ENCODE measurements at places on chromosomes 5 and 9. TPM values are rescaled to one million over a fixed set of nuclear protein-coding genes. Genes with fewer than 3 reads are reported as not detected.
A peak's percentile ranks its signal among the peaks of the same experiment; 100 is the strongest.

- peaks cover 4% of the 10 kb centered on the region for H3K27me3 ChIP-seq
- no peak overlapping the region for H3K4me3 ChIP-seq
- H3K36me3 ChIP-seq: no peaks in the 10 kb centered on the region
- H3K27ac ChIP-seq: no peak overlapping the region
- H3K4me1 ChIP-seq: no peaks in the 10 kb centered on the region
- DNase-seq: no peak
These were observed 192.1 kb downstream of the TSSK1B start for GRCh38 chr5:113242481-113243348.

GRCh38 chr9:20599195-20599594 is 23.1 kb downstream of the MLLT3 start:
- H3K27ac ChIP-seq: no peak overlapping the region
- H3K4me1 ChIP-seq: peaks cover 28% of the 10 kb centered on the region
- no peak overlapping the region for H3K4me3 ChIP-seq

FOXI1 gene
- total RNA-seq: not detected

DNA sequence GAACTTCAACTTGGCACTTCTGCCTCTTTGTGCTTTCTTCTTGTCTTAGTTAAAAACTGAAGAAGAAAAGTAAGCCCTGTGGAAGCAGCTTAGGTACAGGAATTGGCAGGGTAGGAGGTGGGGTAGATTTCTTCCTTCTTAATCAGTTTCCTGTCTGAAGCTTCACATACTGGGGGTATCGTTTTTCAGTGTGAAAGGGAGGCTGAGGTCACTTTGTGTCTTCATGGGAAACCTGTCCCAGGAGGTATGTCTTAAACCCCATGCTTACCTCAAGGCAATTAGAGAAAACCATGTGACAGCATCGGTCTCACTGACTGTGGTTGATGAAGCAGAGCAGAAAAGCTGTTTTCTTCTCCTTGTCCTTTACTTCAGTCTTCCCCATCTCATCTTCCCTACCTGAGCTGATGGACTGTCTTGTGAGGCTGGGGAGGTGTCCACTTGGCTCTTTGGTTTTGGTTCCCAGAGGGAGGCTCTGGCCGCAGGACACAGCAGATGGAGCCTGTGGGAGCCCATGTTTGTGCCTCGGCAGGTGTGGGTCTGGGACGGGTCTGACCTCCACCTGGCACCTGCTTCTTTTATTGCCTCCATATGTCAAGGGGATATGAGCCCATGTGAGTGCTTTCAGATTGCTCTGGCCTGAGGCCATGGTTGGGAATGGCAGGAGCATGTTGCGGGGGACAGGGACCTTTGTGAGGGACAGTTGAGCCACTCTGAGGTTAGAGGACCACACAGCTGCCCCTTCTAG is 47.0 kb downstream of the SH3GL2 start:
- no peak overlapping the region for H3K27ac ChIP-seq
- H3K36me3 ChIP-seq: no peaks in the 10 kb centered on the region
- H3K4me1 ChIP-seq: no peaks in the 10 kb centered on the region
- no peaks in the 10 kb centered on the region for H3K27me3 ChIP-seq
- H3K4me3 ChIP-seq: no peak overlapping the region
- DNase-seq: no peak

TRAF1 gene
- 322 TPM for total RNA-seq

DNA sequence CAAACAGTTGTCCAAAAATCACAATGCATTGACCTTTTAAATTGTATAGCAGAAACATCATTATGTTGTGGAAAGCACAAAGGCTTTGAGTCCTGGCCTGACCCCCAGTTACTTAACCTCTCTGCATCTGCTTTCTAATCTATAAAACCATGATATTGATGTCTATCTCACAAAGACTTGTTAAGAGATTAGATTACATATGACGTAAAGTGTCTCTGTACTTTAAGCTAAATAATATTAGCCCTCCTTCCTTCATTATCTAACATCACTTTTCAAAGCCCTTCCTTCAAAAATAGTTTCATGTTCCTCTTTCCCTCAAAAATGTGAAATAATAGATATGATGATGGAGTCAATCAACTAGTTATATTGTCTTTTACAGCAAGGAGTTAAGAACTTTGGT is 3.4 kb downstream of the ADAMTS6 start:
- no peaks in the 10 kb centered on the region for H3K36me3 ChIP-seq
- no peak overlapping the region for H3K27ac ChIP-seq
- no peak overlapping the region for H3K4me3 ChIP-seq
- H3K27me3 ChIP-seq: no peaks in the 10 kb centered on the region
- DNase-seq: no peak

ANKRD31 gene
- total RNA-seq: 0.66 TPM

GRCh38 chr5:120014535-120014934 is 385.2 kb downstream of the FAM170A start:
- no peaks in the 10 kb centered on the region for H3K4me1 ChIP-seq
- H3K27ac ChIP-seq: no peak overlapping the region
- DNase-seq: no peak

DNA sequence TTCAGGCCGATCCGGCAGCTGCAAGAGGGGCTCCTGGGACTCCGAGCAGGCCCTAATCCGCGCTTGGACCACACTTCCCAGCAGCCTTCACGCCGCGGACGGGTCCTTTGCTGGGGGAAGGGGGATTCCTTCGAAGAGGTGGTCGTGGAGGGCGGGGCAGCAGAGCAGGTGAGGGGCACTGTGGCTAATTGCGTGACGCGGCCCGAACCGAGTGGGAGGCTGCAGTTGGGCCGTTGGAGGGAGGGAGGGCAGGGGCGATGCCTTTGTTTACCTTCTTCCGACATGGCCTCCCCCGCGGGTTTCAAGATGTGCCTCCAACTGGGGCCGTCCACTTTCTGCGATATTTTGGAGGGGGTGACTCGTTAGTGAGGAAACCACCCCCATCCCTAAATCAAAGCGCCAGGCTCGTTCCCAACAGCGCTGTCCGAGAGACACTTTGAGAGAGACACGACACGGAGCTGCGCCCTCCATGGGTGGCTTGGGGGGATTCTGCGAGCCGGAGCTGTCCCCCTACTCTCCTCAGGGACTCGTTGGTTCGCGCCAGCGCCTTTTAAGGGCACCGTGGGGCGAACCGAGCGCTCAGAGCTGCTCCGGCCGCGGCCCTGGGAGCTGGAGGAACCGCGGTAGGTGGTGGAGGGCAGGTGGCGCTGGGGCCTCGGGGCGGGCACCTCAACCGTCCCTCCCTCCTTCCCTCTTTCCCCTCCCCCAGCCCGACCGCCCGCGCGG is at the start of gene FAM53C:
FAM53C (plus strand) TSS at position 582 of the 726 bp plus-strand sequence. CDS start 3,070 bp downstream, outside the sequence.
- no peaks in the 10 kb centered on the region for H3K27me3 ChIP-seq
- peaks cover 31% of the 10 kb centered on the region for H3K4me1 ChIP-seq
- H3K27ac ChIP-seq: peak within 1 kb of the TSS; percentile 85
- peak within 1 kb of the TSS; percentile 70 for H3K4me3 ChIP-seq
- H3K36me3 ChIP-seq: peaks cover 8% of the 10 kb centered on the region

PLAA gene
- 41.8 TPM for total RNA-seq

DNA sequence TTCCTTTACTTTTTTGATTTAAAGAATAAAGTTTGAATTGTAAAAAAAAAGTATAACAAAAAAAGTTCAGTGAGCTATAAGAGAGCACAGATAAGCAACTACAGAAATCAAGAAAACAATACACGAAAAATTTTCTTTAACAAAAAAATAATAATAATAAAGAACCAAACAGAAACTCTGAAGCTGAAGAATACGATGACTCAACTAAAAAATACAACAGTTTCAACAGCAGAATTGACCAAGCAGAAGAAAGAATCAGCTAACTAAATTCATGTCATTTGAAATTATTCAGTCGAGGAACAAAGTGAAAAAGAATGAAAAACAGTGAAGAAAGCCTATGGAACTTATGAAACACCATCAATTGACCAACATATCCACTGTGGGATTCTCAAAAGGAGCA is 177.7 kb downstream of the NDUFS4 start:
- no peaks in the 10 kb centered on the region for H3K4me1 ChIP-seq
- H3K27ac ChIP-seq: no peak overlapping the region
- no peak for DNase-seq
- no peak overlapping the region for H3K4me3 ChIP-seq

DNA sequence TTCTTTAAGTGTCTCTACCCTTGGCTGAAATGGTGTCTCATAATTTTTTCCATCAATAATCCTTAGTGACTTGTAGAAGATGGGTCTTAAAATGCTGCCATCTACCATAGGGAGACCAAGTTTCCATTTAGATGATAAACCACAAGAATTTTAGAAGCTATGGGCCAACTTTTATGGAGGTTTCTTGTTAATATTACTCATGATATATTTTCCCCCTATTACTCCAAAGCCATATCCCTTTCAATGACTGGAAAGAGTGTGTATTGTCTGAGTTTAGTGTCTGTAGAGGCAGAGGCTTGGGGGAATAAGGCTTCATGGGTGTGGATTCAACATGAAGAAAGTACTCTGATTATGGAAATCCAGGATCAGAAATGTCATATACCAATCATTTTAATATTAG is 507.3 kb upstream of the TNC start:
- H3K27ac ChIP-seq: no peak overlapping the region
- H3K4me3 ChIP-seq: no peak overlapping the region
- no peaks in the 10 kb centered on the region for H3K27me3 ChIP-seq

SLC36A1 gene
- 7.2 TPM for total RNA-seq

RNF180 gene
- total RNA-seq: not detected

PCDHGA3 gene
- not detected for total RNA-seq

- no peak overlapping the region for H3K27ac ChIP-seq
- H3K36me3 ChIP-seq: no peaks in the 10 kb centered on the region
- DNase-seq: no peak
- peaks cover 7% of the 10 kb centered on the region for H3K27me3 ChIP-seq
- H3K4me1 ChIP-seq: peaks cover 13% of the 10 kb centered on the region
These were observed 19.7 kb downstream of the OR2V2 start for GRCh38 chr5:181166812-181167733.

GRCh38 chr5:154756868-154757813 is 2.0 kb downstream of the LARP1 start:
- DNase-seq: peak; percentile 63
- peaks cover 58% of the 10 kb centered on the region for H3K4me1 ChIP-seq
- peak overlapping the region; percentile 85 for H3K4me3 ChIP-seq
- H3K27ac ChIP-seq: peak overlapping the region; percentile 93

DNA sequence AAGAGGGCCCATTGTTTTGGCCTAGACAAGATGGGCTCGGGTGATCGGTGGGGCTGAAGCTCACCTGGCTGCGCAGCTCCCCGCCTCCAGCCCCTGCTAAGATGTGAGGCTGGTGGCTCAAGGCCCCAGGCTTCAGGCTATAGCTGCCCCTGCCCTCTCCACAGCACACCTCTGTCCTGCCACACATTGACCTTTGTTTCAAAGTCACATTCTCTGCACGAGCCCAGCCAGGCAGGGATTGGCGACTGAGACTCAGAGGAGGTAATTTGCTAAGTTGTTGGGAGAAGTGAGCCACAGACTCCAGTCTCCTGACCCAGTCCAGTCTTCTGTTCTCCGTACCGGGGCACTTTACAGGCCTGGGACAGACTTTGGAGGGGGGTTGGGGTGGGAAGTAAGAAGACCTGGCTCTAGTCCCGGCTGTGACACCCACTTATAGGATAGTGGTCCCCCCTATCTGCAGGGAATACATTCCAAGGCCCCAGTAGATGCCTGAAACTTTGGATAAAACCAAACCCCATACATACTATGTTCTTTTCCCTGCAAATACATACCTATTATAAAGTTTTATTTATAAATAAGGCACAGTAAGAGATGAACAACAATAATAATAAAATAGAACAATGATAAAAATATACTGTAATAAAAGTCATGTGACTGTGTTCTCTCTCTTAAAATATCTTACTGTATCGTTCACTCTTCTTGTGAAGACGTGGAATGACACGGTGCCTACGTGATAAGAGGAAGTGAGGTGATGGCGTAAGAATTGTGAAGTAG is 13.3 kb downstream of the PDGFRB start:
- H3K4me1 ChIP-seq: no peaks in the 10 kb centered on the region
- no peaks in the 10 kb centered on the region for H3K36me3 ChIP-seq
- H3K27ac ChIP-seq: no peak overlapping the region
- no peaks in the 10 kb centered on the region for H3K27me3 ChIP-seq
- H3K4me3 ChIP-seq: no peak overlapping the region

CER1 gene
- not detected for total RNA-seq

GRCh38 chr5:1789834-1790471 is 9.7 kb downstream of the MRPL36 start:
- peaks cover 28% of the 10 kb centered on the region for H3K4me1 ChIP-seq
- H3K27me3 ChIP-seq: no peaks in the 10 kb centered on the region
- no peaks in the 10 kb centered on the region for H3K36me3 ChIP-seq
- no peak for DNase-seq
- H3K27ac ChIP-seq: no peak overlapping the region

GRCh38 chr9:19493174-19493811 is 84.5 kb downstream of the ACER2 start:
- H3K27ac ChIP-seq: no peak overlapping the region
- peak overlapping the region; percentile 51 for H3K4me3 ChIP-seq
- DNase-seq: peak; percentile 27
- peaks cover 6% of the 10 kb centered on the region for H3K4me1 ChIP-seq

GRCh38 chr5:115170929-115171510 is 1.3 kb upstream of the TRIM36 start:
- peaks cover 45% of the 10 kb centered on the region for H3K27me3 ChIP-seq
- no peak overlapping the region for H3K27ac ChIP-seq
- peaks cover 19% of the 10 kb centered on the region for H3K4me1 ChIP-seq
- peak overlapping the region; percentile 63 for H3K4me3 ChIP-seq

DNA sequence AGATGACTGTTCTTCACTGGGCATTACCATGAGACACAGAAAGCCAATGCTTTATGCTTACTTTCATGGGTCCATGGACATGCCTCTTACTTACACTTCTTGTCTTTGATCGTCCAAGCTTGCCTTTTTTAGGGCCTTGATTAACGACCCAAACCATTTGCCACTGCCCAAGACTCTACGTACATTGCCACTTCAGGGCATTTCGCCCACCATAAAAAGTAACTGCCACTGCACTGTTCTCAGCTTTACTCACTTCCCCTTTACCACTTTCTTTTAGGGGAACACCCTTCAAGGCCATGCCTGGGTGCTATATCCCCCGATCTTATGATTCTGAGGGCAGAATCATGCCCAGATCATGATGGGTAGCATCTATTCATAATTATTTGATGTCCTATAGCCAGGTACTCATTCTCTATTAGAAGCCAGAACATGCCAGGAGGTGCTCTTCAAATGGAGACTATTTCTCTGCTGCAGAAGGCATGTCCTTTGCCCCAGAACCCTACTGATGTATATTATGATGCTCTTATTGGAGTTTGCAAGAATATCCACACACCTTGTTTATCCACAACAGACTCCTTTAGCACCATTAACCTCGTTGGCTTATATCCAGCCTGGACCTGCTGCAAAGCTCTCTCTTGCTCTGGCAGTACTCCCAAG is 64.1 kb upstream of the RAD23B start:
- no peak for DNase-seq
- no peaks in the 10 kb centered on the region for H3K4me1 ChIP-seq
- no peaks in the 10 kb centered on the region for H3K36me3 ChIP-seq

PHYHD1 gene
- not detected for total RNA-seq

DNA sequence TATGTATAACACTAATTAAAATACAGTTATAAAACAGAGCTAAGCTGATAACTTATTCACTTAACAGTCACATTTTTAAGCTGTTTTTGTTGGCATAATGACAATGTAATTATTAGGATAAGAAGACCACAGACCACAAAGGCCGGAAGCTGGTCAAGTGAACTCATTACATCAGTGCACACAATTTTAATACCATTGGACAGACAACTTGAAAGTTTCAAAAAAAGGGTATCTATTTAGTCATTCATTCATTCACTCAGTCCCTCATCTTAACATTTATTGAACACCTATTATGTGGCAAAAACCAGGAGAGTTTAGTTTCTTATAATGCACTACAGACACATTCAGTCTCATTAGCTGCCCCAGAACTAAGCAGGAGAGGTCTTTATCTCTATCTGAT is 11.6 kb downstream of the ERP44 start:
- H3K27ac ChIP-seq: peak overlapping the region; percentile 14
- peaks cover 36% of the 10 kb centered on the region for H3K4me1 ChIP-seq
- DNase-seq: no peak
- no peaks in the 10 kb centered on the region for H3K27me3 ChIP-seq
- H3K36me3 ChIP-seq: no peaks in the 10 kb centered on the region

- no peaks in the 10 kb centered on the region for H3K27me3 ChIP-seq
- no peak overlapping the region for H3K27ac ChIP-seq
- no peaks in the 10 kb centered on the region for H3K36me3 ChIP-seq
These were observed 145.1 kb upstream of the ADAMTS16 start for GRCh38 chr5:4995014-4995413.
